Activated T-helper 9 cell treated with anti-CD3 and anti-CD28 coated beads, Interleukin-2, amount 50 U/mL, for 16 hours (primary cell): ENCODE measurements at places on chromosomes 7 and 10.

GRCh38 chr10:110695539-110695886 is 51.4 kb downstream of the RBM20 start:
- DNase-seq, result no peak

- no peak for DNase-seq
Observed at GRCh38 chr7:68730194-68730593, 868.1 kb upstream of the AUTS2 start.

- peak; percentile 63 for DNase-seq
Observed at GRCh38 chr10:60573336-60573735, 183.7 kb upstream of the ANK3 start.

DNA sequence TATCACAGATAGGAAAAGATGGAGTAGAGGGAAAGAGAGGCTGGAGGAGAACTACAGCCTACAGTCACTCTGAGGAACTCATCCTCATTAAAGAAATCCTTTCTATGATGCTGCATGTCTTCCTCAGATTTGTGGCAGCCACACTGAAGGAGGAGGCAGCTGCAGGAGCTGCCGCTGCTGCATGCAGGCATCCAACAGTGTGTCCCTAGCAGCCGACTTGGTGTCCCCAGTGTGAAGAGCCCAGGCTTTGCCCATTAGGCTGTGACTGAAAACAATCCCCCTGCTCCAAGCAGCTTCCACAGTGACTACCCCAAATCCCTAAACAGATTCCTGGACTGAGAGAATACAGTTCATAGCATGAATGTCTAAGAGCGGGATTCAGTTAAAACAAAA is 23.1 kb downstream of the SKIDA1 start:
- DNase-seq, result no peak

DNA sequence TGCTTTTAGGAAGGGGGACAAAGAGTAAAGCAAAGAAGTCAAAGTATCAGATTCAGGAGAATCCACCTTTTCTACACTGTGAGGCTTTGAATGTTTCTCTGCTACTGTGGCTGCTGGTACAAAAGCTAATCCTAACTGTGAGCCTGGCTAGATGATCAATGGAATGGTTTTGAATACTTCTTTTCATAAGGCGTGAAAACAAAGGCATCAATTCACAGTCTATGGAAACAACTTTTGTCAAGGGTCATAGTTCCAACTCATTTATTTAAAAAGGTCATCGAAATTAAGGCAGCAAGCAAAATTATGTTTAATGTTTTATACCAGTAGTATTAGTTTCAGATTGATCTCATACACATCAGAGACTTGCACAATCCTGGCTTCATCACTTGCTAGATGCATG is 118.1 kb downstream of the CTTNBP2 start:
- no peak for DNase-seq

- no peak for DNase-seq
Observed at GRCh38 chr7:88357294-88357693, 50.6 kb upstream of the STEAP4 start.

- peak; percentile 50 for DNase-seq
Observed at GRCh38 chr10:22335173-22335933, 9.9 kb upstream of the SPAG6 start.

GRCh38 chr10:53013201-53013810 is 240.7 kb upstream of the MBL2 start:
- no peak for DNase-seq

DNA sequence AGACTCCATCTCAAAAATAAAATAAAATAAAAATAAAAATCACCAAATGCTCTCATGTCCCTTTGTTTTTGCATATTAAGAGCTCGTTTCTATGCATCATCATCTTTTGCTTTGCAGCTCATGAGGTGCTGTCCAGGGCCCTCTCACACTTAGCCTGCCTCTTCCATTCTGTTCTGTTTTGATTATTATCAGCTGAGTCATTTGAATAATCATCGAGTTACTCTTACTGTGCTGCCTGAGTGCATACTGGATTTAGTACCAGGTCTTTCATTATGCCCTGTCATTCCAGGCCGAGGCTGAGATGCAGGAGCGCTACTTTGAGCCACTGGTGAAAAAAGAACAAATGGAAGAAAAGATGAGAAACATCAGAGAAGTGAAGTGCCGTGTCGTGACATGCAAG is 33.0 kb downstream of the UCMA start:
- no peak for DNase-seq

GRCh38 chr7:22074897-22075296 is 129.2 kb upstream of the CDCA7L start:
- DNase-seq, result no peak

GRCh38 chr7:45114926-45115325 is 3.4 kb upstream of the TBRG4 start:
- no peak for DNase-seq

DNA sequence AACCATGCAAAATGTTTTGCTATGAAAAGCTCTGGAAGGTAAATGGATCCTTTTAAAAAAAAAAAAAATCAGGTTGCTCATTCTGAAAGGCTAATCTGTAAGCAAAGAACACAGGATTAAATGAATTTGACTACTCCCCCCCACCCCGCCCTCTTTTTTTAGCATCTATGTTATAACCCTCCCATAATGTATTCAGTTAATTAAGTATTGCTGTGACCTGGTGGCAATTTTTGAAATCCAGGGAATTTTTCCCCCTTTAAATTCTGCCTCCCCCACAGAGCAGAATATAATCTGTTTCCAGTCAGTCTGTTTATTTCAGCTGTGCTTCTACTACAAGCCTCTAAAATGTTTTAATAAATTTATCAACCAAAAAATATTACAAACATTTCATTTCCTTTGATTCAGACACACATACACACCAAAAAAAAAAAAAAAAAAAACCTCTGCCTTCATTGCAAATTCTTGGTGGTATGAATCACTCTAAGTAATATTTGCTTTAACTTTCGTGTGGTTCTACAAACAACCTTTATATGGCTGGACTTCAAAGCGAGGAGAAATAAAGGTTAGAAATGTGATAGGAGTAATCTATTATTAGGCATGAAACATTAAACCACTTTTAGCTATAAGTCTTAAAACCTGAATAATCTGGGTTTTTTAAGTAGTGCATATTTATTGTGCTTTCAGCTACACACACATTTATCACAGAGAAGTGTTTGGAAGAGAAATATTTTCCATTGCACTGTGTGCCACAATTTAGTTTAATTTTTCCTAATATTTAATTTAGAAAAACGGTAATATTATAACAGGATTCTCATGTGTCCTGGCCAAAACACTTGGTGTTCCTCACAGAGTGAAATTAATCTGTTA is 64.4 kb upstream of the ARID5B start:
- DNase-seq, result no peak

- DNase-seq, result peak; percentile 20
Observed at GRCh38 chr10:50417886-50418830, 166.8 kb upstream of the ASAH2 start.

DNA sequence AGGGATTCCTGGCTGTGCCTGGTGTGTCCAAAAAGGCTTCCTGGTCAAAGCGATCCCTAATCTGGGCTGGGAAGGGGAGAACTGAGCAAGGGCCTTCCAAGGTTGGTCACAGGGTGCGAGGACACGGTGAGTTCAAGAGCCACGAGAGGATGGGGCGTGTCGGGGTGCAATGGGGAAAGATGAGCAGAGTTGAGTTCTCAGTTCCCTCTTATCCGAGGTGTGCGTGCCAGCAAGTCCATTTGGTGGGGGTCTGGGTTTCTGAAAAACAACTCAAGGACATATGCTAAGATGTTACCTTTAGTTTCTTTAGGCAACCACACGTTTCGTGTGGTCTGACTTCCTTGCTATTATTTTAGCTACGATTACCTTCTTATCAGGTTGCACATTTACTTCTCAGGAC is 1.3 kb downstream of the ZNF775 start:
- no peak for DNase-seq

- DNase-seq, result no peak
Observed at GRCh38 chr10:114955984-114956383, 18.0 kb downstream of the TRUB1 start.
